ENCODE measurements at places on chromosomes 3 and 15. TPM values are rescaled to one million over a fixed set of nuclear protein-coding genes. Genes with fewer than 3 reads are reported as not detected.

GRCh38 chr3:29746163-29746760, 465.4 kb downstream of the RBMS3 start:
- DNase-seq: no peak

GRCh38 chr15:51103330-51103729, 8.6 kb upstream of the TNFAIP8L3 start:
- DNase-seq: no peak

The UBAP1L gene
- total RNA-seq: 1.9 TPM

The FBXW12 gene
- total RNA-seq: not detected

The PLA2G4E gene
- total RNA-seq: not detected

The PEX5L gene
- 0.32 TPM for total RNA-seq

The PCSK6 gene
- total RNA-seq: 32.4 TPM

The GCNT3 gene
- total RNA-seq: not detected
